RPMI8226 (cell line): ENCODE measurements at places on chromosomes 4 and X.

GRCh38 chr4:10803713-10804343 lies 119.3 kb upstream of the CLNK start:
- DNase-seq = no peak

GRCh38 chr4:184980261-184980660 lies 38.0 kb upstream of the HELT start:
- no peak for DNase-seq

DNA sequence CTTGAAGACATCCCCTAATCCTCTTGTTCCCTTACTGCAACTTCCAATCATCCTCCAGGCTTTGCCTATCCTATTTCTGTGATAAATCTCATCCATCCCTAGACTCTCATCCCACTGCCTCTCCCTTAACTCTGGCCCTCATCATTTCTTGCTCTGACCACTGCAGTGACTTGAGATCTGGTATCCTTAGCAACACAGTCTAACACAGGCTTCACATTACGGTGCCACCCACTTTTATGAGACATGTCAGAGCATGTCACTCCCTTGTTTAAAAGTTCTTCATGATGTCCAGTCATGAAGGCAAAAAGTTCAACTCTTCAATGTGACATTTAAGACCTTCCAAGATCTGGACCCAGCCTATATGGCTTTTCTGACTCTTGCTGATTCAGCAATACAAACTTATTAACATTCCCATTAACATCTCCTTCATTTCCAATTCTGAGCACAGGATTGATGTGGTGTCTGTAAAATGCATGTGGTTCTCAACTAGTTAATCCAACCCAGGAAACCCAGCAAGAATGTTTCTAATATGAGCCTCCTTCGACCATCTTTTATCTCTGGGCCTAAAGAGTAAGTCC lies 64.0 kb downstream of the OR13H1 start:
- DNase-seq = no peak

GRCh38 chrX:72137846-72138495 lies 6.3 kb upstream of the RTL5 start:
- no peak for DNase-seq

DNA sequence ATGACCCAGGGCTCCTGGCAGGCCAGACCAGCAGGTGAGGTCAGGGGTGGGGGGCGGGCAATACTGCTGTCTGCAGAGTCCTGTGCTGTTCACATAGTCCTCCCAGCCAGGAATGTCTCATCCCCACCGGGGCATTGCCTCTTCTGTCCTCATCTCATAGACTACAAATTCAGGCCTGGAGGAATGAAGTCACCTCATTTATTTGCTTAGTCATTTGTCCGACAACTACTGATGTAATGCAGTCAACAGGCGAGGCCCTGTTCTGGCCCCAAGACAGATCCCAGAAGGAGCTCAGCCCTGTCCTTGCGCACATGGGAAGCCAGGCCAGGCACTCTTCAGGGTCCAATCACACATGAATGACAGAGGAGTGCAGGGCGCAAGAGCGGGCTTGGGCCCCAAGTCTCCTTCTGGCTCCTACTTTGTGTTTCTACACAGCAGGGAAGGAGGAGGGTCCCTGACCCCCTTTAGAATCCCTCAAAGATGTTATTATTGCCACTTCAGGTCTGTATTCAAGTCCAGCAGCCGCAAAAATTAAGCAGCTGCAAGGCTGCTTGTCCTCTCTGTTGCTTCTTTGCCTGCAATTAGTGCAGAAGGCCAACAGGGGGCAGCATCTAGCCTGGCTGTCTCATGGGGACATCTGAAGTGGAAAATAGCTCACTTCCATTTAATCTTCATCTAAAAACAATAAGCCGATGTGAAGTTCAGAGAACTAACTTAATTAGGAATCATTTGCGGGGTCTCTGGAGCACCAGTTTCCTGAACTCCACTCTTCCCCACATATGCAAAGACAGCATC lies 15.2 kb upstream of the HMX1 start:
- DNase-seq = no peak

DNA sequence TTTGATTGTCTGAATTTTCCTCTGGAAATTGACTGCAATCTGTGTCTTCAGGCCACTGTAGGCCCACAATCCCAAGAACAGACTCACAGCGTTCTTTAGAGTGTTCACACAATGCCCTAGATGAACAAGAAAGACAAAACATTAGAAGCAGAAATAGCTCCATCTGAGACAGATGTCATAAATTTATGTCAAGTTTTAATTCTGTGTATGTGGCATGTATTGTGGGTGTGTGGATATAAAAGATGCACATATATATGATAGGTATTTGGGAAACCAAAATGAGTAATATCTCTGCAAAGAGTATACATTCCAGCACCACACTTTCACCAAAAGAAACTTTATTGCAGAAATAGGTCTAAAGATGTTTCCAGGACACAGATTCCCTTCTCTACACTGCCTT lies 176.1 kb downstream of the CORIN start:
- DNase-seq = no peak

DNA sequence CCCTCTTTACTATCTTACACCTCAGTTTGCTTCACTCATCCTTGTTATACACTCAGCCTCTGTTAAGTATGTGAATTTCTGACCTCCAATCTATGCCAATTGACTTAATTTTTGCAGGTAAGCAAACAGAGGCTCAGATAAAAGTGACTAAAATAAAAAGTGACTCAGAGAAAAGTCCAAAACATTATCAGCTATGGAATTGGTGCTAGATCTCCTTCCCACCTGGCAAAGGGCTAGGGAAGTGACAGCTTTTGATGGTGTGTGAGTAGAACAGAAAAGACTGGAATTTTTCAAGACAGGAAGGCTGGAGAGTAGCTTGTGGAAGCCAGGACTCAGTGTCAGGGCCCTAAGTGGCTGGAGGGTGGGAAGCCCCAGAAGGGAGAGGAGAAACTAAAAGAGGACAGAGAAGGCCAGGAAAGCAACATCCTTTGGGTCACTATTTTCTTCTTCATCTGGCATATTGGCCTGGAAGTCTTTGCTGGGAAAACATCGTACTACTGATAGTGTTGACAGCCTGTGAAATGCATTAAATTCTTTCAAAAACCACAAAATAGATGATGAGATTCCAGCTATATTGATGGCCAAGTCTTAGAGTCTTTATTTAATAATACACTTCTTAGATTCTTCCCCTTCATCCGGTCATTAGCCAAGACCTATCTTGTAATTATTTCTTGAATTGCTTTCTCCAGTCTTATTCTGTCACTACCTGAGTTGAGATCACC lies 392.8 kb downstream of the RAPGEF2 start:
- DNase-seq = no peak

- DNase-seq = no peak
Observed at GRCh38 chr4:164509951-164510350, 244.0 kb upstream of the SMIM31 start.

GRCh38 chr4:42501624-42502401 lies 104.5 kb downstream of the SHISA3 start:
- DNase-seq = no peak

DNA sequence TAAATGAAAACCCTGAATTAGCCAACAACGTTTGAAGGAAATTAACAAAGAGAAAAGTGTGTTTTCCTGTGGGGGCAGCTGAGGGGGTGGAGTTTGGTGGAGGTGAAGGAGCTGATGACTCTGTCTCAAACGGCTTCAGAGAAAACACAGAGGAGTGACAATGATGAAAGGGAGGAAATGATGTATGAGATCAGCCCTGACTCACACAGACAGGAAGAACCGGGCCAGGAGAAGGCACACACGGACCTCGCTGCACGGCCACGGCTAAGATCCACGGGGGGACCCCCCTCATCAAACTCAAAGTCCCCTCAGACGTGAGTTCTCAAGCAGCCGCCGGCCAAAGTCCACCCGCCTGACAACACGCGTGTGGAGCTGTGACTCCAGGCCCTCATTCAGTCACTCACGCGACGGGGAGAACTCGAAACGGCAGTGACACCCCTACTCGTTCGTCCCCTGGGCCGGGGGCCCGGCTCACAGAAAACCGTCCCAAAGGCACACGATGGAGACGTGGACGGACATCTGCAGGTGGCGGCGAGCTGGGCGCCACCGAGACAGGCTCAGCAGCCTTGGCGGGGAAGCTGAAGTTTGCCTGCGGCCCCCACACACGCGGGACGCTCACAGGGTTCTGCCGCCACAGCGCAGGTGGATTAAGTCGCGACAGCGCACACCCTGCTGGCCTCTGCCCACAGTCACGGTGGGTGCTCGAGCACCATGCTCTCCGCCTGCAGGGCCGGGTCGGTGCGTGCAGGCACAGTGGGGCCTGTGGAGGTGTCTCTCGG lies 28.8 kb downstream of the PPP2R3B start:
- DNase-seq = no peak

GRCh38 chr4:173177232-173177631 lies 8.6 kb downstream of the GALNT7 start:
- DNase-seq = no peak

DNA sequence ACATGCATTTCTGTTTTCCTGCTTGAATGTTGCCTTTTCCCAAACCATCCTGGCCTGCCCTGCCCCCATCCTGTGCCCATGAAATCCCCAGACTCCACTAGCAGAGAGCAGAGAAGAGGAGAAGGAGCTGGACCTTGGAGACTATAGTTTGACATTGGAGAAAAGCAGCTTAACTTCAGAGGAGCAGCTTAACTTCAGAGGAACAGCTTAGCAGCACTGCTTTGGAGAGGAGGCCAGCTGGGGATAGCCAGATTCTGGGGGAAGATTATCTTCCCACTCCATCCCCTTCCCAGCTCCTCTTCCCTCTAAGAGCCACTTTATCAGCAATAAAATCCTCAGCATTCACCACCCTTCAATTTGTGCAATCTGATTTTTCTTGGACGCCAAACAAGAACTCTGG lies 443.0 kb downstream of the PCDH10 start:
- DNase-seq = no peak

DNA sequence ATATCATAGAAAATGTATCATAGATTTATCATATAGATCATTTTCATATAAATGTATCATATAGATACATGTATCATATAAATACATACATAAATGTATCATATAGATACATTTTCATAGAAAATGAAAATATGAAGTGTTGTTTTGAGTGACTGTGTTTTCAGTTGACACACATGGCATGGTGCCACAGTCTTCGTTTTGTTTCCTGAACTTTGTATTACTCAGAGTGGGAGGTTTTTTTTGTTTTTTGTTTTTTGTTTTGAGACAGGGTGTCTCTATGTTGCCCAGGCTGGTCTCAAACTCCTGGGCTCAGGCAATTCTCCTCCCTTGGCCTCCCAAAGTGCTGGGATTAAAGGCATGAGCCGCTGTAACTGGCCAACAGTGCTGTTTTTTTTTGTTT lies 3.9 kb downstream of the RBM10 start:
- no peak for DNase-seq
